ENCODE measurements at places on chromosomes 4 and X. TPM values are rescaled to one million over a fixed set of nuclear protein-coding genes. Genes with fewer than 3 reads are reported as not detected.

TCP11X2 gene
- not detected for total RNA-seq

SCRG1 gene
- total RNA-seq = 0.17 TPM

SMIM10L2A gene
- 2.6 TPM for total RNA-seq

SPANXB1 gene
- total RNA-seq = not detected

FHDC1 gene
- total RNA-seq = 23.1 TPM

C4orf36 gene
- 2.5 TPM for total RNA-seq

SLC2A9 gene
- 2.5 TPM for total RNA-seq

CCKAR gene
- 4.3 TPM for total RNA-seq

CD99L2 gene
- 20.7 TPM for total RNA-seq

Data from type B pancreatic cell (in vitro differentiated cells).